ENCODE measurements at places on chromosomes 5 and 9.

DNA sequence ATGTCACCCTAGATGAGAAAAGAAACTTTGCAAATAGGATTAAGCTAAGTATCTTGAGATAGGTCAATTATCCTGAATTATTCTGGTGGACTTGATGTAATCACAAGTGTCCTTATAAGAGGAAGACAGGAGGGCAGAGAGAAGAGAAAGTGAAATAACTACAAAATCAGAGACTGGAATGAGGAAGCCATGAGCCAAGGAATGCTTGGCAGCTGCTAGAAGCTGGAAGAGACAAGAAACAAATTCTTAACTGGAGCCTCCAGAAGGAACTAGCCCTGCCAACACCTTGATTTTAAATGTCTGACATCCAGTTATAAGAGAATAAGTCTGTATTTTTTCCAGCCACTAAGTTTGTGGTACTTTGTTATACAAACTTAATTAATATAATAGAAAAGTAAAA, 480.0 kb downstream of the NR2F1-AS1 start:
- DNase-seq = no peak

GRCh38 chr9:98117984-98118639, 910 bp downstream of the TRIM14 start:
- DNase-seq = no peak

DNA sequence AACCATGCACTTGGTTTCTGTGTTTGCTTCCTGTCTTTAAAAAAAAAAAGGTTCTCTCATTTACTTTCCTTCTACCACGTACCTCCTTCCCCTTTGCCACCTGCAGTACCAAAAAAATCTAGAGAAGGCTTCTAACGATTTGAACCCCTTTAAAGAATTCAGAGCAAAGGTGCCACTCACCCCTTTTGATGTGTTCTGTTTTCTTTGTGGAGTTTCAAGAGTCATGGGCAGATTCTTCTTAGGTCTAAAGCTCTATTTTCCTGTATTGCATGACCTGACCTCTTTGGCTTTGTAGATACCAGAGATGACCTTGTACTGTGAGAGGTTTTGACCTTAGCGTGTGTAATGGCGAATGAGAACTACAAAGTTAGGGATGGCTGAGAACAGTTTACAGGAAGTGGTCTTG, 29.0 kb downstream of the TXNDC8 start:
- DNase-seq = no peak

GRCh38 chr5:58294598-58295305, 165.1 kb downstream of the PLK2 start:
- DNase-seq = no peak

DNA sequence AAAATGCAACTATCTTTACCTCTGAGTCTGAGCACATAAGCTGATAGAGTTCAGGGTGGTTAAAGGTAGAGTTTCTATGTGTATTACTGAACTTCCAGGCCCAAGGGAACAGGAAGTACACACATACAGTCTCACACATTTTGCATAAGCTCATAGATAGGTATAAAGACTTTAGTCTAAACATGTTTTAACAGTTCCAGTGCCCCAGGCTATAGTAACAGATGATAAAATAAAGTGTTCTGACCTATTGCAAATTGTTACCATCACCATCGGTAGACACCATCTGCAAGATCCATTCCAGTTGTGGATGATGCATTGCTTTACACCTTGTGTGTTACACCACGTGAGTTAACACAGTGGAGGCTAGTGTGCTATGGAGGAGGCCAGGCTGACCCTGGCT, 95.8 kb downstream of the TMEM174 start:
- no peak for DNase-seq

DNA sequence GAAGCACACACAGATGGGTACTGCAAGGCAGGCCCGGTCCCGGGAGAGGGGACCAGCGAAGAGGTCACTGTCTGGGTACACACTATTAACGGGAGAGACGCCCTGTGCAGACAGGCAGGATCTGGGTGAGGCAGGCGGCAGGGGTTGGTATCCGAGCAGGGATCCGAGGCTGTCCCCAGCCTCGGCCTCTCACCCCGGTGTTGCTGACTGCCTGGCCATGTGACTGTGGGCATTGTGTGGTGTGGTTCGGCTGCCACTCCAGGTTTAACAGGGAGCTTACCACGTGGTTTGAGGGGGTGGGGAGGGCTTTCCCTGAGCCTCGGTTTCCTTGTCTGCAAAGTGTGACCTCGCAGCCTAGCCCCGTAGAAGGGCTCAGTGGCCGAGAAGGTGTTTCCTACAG, 11.1 kb upstream of the RALGDS start:
- DNase-seq = no peak

GRCh38 chr5:66230551-66230950, 86.5 kb downstream of the SREK1 start:
- no peak for DNase-seq

All from WTC11 (cell line).